ENCODE measurements at places on chromosomes 6 and 20.

DNA sequence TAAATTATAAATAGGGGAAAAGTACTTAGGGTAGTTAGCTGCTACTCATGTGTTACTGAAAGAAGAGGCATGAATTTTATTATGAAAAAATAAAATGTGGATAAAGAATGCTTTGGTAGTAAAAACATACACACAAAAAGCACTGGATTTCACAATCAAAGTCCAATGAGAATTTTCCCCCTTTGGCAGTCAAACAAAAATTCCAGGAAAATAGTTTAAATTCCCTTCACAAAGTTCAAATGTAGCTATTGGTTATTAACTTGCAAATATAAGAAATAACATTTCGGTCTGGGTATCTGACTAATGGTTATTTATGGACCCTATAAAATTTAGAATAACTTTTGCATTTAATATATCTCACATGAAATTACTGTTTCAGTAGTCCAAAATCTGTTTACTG is 210.4 kb downstream of the FOXC1 start:
- DNase-seq, result no peak

DNA sequence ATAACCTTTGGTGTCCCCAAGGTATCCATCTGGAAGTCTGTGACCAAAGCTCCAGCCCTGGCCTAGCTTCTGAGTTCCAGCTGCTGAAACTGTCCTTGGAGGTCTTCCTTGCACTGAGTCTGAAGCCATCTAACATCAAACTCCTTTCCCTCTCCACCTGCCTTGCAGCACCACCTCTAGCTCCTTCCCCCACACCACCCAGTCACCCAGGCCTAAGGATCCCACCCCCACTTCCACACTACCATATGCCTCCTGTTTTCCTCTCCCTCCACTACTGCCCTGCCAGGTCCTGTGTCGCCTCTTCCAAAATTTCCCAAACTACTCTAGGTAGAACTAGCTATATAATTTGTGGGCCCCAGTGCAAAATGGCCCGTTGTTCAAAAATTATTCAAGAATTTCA is 10.8 kb upstream of the MATN4 start:
- no peak for DNase-seq

DNA sequence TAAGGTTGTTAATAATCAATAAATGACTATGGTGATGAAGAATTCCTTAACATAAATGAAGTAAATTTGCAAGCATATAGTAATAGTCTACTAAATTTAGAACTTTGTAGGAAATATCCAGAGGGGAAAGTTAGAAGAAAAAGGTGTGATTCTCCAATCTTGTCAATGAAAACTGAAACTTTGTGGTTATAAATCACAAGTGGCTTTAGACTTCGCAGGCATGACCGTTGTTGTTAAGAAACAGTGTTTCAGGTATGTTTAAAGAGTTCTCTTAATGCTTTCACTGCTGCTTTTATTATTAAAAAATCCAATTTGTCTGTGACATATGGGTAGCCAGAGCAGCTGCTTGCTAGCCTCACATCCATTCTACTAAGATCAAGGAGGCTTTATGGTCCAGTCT is 475.6 kb upstream of the ADGRB3 start:
- DNase-seq, result no peak

GRCh38 chr6:88179692-88180091 is 13.5 kb upstream of the CNR1 start:
- DNase-seq, result no peak
